ENCODE measurements at places on chromosomes 3 and 15.

- no peak for DNase-seq
Measured at GRCh38 chr3:154310840-154311239, 13.4 kb downstream of the DHX36 start.

DNA sequence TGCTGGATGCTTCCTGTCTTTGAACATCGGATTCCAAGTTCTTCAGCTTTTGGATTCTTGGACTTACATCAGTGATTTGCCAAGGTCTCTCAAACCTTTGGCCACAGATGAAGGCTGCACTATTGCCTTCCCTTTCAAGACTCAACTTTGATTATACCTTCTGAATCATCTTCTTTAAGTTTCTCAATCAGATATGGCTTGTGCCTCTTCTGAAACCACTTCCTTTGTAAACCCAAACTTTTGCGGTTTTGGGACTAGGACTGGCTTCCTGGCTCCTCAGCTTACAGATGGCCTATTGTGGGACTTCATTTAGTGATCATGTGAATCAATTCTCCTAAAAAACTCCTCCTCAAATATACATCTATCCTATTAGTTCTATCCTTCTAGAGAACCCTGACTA lies 47.1 kb upstream of the CADPS start:
- no peak for DNase-seq

DNA sequence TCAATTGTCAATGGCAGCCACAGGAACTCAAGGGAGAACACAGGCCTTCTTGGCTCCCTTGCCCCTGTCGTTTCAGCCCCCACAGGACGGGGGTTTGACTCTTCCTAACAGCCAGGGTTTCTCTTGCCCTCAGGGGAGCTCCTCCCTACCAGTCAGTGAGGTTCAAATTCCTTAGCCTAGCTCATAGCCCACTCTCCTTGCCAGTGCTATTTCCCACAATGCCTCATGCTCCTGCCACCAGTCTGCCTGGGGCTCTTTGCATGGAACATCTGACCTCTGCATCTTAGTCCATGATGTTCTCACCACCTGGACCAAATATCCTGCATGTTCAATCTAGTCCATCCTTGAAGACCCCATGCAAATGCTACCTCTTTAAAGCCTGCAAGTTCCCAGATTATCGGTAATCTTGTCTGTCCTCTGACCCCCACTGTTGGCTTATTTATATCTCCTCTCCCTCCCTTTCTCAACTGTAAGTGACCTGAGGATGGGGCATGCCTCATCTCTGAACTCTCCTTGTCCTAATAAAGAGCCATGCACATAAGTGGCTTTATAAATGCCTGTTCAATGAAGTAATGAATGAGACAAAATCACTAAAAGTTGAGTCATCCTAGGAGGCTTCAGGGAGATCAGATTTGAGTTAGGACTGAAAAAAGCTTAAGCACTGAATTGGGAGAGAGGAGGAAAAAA lies 78.0 kb downstream of the MYO1E start:
- no peak for DNase-seq

DNA sequence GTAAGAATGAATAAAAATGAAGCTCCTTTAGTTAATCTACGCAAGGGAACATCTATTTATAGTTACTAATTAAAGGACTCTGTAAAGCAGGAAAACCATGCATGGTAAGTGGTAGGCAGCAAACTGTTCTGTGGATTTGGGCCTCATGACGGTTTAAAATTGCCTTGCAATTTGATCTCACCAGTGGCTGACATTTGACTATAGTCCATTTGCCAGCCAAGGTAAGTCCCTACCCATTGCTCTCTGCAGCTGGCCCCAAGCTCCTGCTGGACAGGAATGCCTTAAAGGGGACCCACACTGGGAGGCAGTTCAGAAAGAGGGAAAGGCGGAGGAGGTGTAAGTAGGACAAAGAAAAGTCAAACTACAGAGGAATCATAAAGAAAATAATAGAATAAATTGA lies 203.3 kb downstream of the PLCL2 start:
- DNase-seq, result no peak

DNA sequence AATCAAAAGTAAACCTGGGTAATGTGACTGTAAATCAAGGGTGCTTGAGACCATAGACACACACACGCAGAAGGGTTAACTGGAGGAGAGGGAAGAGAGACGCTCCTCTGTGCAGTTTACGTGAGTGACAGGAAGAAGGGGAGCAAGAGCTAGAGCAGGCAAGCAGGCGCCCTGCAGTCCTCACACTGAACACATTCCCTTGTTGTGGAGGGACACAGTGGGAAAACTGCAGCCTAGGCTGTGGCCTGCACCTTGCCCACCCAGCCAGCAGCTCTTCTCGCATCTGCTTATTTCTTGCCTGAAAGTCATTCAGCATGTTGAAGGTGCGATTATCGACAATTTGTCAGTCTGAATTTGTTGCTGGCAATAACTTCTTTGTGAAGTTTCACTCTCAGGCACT lies 24.2 kb downstream of the SOX2 start:
- no peak for DNase-seq

DNA sequence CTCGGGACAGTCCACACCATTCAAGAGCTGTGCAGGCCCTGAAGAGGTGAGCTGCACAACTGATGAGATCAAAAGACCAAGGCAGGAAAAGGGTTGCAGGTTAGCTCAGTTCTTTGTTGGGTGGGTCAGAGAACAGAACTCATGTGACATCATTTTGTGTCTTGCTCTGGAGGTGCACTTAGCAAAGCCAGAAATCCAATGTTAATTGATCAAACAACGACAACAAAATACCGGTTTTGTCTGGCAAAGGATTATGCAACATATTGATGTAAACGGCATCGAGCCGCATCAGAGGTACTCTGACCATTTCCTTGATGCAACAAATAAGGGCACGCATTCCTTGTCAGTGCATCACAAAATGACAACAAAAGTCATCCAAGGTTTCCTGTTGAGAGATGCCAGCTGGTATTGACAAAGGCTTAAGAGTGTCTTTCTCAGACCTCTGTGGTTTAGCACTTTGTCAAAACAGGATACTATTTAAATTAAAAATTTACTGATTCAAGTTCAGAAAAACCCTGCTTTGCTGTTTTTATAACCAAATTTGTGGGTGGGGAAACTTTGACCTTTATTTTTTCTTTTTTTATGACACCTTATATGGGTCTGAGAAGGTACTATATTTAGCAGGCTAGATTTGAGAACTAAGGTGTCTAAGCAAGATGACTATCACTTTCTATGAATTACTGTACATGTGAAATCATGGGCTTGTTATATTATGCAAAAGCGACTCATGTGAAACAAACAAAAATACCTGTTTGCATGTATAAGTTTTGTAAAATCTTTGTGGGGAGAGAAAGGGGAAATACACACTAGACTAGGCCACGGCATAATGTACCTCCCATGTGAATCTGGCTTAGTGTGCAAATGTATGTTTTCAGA lies 496.1 kb downstream of the FOXP1 start:
- peak; percentile 52 for DNase-seq

DNA sequence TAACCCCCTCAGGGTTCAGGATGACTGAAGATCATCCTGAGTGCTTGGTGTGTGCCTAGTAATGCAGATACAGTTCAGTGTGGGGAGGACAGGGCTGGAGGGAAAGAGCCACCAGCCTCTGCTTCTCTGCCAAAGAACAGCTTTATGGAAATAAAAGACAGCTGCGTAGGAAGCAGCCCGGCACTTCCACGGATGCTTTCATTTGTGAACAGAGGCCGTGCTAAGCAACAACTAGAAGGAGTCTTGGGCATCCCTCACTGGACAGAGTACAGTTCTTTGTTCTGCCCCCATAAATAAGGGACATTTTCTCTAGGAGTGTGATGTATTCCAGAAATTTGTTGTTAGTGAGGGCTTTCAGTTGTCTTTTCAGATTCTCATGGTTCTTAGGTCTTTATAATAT lies 194.8 kb upstream of the RGMA start:
- no peak for DNase-seq

- no peak for DNase-seq
Measured at GRCh38 chr3:98740324-98740723, 22.8 kb upstream of the ST3GAL6 start.

DNA sequence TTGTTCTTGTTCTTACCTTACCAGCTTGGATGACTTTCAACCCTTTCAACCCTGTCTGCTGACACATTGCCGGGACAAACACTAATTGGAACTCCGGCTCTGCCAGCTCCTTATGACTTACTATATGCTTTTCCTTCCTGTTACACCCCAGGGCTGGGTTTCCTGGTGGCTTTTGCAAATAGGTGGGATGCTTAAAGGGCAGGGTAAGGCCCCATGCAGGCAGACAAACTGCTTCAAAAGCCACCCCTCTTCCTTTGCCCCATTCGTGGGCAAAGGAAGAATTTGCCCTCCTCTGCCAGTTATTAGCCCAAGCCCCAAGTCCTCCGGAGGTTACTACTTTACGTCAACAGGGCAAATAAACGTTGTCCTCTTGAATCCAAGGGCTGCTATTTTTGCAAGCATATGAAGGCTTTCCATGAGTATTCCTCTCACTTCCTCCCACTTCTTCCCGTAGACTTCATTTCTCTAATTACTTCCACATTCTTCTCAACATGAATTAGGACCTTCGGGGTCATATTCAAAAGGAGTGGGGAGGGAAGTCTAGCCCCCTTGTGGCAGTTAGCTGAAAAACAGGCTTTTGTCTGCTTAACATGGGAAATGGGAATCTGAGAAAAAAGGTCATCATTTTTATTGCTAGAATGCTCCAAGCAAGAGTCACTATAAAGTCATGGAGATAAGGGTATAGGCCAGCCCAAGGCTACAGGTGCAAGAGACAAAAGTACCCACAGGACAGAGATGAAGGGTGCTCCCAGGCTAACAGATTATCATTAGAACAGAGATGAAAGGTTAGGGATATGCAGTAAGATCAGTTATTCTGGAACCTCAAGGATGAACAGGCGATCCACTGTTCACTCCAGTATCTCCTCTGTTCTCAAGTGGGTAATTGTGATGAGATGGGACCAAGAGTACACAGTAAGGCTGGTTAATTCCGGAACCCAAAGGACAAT lies 56.3 kb upstream of the FSTL1 start:
- peak; percentile 80 for DNase-seq

DNA sequence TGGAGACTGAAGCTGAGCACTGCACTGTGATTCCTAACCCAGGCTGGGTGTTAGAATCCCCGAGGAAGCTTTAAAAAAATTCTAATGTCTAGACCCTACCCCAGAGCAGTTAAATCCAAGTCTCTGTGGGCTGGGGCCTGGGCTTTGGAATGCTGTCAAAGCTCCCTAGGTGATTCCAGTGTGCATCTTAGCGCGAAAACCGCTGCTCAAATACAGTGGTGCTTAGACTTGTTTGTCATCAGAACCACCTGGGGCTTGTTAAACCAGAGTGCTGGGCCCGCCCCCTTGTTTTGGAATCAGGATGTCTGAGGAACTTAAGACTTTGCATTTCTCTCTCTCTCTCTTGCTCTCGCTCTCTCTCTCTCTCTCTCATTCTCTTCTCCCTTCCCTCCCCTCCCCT lies 20.7 kb downstream of the RHCG start:
- DNase-seq, result no peak

DNA sequence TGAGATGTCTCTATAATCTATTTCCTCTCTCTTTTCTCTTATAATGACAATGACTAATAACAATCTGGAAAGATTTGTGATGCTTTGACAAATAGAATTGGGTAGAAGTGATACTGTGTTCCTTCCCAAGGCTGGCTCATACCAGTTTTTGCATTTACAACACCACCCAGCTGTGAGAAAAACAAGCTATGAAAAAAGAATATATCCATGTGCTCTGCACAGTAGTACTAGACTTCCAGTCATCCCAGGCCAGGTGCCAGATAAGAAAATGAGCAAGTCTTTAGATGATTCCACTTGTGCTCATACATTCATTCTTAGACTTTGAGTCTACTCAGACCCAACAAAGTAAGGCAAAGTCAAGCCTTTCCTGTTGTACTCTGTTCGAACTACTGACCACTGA lies 350.2 kb upstream of the POU1F1 start:
- no peak for DNase-seq

DNA sequence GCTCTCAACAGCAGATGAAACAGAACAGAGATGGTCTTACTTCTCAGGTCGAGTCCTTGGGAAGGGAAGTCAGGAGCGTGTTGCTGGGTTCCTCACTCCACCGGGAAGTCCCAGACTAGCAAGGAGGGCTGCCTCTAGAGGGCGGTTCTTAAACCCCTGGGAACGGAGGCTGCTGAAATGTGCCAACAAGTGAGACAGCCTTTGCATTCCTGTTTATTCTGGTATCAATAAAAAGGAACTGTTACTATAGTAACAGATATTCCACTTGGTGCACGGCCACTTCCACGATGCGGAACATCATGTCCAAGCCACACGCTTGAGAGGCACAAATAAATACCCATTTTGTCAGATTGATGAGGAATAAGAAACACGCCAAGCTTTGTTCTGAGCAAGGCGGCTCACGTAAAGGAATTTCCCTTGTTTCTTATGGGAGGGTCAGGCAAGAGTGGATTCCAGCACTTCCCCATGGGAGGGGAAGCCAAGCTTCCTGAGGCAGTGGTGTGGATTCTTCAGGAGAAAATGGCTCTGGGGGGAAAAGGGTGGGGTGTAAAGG lies at the start of gene FAM107A:
TSS of gene FAM107A (minus strand) at position 123 of the 553 bp plus-strand sequence. CDS start 7,531 bp downstream, outside the sequence.
- DNase-seq, result no peak

- no peak for DNase-seq
Measured at GRCh38 chr3:110181226-110181625, 843.9 kb upstream of the DPPA4 start.

- peak; percentile 58 for DNase-seq
Measured at GRCh38 chr3:194711913-194712312, 26.2 kb downstream of the FAM43A start.

DNA sequence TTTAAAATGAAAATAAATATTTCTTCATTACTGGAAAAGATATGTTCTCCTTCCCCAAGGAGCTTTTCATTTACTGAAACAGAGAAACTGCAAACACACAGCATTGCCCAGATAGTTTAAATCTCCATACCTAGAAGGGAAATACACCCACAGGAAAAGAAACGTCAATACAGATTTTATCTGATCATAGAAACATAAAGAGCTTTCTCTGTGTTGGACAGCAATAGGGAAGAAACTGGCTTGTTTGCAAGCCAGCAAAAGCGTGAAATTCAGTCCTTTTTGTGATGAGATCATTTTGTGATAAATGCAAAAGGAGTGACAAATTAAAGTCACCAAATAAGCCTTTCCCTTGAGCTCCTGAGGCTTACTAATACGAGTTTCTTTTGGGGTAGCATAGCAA lies 398.0 kb downstream of the TIGIT start:
- DNase-seq, result no peak

GRCh38 chr3:159045279-159045885 lies 243.5 kb downstream of the MFSD1 start:
- no peak for DNase-seq

DNA sequence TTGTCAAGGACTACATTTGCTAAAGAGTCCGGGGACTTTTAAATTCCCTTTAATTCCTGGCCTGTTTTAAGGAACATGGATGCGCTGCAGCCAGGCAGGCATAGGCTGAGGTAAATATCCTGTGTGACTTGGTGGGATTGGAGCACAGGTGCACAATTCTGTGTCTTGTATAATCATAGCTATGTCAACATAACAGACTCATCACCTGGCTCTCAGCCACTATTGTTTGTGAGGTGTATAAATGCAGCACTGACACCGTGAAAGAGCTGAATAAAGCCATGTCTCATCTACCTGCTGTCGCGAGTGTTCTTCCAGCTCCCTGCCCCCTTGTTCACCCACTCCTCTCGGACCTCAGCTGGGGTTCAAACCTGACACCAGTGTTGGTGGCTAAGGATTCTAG lies 109.7 kb downstream of the MFSD1 start:
- DNase-seq, result no peak

Data from HT-29 (cell line).